NCI-H2081 treated with DMSO at 0.1 percent for 48 hours (cell line): ENCODE measurements at places on chromosomes 16 and 17.

GRCh38 chr16:89742948-89743347, 21.6 kb downstream of the ZNF276 start:
- no peak for DNase-seq

DNA sequence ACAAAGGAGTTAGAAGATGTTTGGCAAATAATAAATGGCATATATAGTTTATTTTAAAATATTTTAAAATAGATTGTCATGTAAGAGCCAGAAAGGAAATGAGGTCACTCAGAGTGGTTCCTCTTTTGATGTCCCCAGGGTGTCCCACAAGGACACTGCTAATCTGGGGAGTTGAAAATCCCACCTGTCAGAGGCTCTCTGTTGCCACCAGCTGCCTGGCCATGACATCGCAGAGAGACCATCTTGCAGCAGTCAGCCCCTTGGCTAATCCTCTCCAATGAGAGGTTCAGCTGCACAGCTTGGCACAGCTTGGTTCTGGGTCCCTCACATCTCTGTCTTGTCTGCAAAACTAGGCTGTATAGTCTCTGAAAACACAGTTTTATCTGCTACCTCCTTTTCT, 11.0 kb upstream of the RBFOX1 start:
- DNase-seq, result no peak

GRCh38 chr17:64281962-64282752, 19.1 kb upstream of the TEX2 start:
- DNase-seq, result no peak

GRCh38 chr17:77549726-77550366, 408.7 kb upstream of the TNRC6C start:
- no peak for DNase-seq

GRCh38 chr17:49063652-49064051, 66.5 kb downstream of the IGF2BP1 start:
- DNase-seq, result no peak

DNA sequence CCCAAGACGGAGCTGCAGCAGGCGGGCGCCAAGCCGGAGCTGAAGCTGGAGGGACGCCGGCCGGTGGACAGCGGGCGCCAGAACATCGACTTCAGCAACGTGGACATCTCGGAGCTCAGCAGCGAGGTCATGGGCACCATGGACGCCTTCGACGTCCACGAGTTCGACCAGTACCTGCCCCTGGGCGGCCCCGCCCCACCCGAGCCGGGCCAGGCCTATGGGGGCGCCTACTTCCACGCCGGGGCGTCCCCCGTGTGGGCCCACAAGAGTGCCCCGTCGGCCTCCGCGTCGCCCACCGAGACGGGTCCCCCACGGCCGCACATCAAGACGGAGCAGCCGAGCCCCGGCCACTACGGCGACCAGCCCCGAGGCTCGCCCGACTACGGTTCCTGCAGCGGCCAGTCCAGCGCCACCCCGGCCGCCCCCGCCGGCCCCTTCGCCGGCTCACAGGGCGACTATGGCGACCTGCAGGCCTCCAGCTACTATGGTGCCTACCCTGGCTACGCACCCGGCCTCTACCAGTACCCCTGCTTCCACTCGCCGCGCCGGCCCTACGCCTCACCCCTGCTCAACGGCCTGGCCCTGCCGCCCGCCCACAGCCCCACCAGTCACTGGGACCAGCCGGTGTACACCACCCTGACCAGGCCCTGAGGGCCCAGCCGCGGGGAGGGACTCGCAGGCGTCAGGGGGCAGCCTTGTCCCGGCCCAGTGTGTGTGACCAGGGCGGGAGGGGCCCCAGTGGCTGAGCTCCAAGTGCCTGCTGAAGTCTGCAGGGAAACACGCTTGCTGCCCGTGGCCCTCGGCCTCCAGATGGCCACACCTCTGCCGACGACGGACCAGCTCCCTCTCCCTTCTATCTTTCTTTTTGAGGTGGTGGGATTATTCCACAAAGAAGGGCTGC, 3.4 kb downstream of the SOX8 start:
- DNase-seq, result no peak
